Activated T-cell treated with anti-CD3 and anti-CD28 coated beads for 1 hour (primary cell): ENCODE measurements at places on chromosomes 3 and 15.

- no peak for DNase-seq
Observed at GRCh38 chr3:62392626-62393292, 19.4 kb upstream of the FEZF2 start.

GRCh38 chr15:55873024-55873720 is 120.2 kb downstream of the NEDD4 start:
- no peak for DNase-seq

DNA sequence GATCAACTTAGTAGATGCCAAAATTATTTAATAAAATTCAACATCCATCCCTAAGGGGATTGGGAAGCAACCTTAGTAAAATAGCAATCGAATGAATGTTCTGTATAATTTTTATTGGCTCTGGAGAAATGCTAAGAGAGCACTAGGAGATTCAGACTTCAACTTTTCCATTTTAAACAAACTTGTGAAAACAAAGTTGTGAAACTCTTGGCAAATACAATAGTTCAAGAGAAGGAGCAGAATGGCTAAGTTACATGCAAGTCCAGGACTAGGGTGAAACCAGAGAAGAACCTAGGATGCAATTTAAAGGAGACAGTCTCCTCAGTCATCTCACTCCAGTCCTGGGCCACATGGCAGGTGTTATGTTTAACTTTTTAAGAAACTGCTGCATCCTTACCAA is 16.7 kb upstream of the ZNF280D start:
- no peak for DNase-seq

DNA sequence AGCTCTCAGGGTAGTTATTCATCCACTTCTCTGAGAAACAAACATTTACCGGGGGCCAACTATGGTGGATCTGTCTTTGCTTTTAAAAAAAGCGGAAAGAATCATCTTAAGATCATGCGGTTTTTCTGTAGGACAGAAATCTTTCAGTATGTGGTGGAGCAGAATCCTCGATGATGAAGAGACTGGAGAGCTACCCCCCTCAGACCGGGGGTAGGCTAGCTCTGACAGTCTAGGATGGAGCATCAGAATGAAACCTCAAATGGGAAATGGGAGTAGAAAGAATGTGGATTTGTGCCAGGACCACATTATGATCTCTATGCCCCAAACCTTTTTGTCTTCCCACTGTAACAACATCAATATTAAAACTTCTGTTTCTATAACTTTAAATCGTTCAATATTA is 30.3 kb downstream of the TPRG1 start:
- DNase-seq: no peak

DNA sequence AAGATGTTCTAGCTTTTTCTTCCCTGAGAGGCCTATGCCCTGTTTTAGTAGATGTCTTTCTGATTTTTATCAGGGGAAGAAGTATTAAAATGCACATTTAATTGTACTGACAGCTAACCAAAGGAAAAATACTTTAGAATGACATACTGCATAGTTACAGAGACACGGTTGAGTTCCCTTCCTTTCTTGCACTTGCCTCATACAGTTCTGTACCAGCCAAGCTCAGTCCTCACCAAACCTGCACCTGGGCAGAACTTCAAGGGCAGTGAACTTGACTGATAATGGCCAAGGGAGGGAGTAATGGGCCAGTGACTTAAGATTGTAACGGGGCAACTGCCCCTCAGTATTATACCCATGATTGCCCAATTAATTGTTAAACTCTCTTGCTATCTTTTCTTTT is 34.1 kb upstream of the RASGRP1 start:
- no peak for DNase-seq

- no peak for DNase-seq
Observed at GRCh38 chr15:31975830-31976229, 54.5 kb upstream of the CHRNA7 start.

GRCh38 chr15:75840659-75841058 is 2.6 kb upstream of the UBE2Q2 start:
- DNase-seq: no peak

DNA sequence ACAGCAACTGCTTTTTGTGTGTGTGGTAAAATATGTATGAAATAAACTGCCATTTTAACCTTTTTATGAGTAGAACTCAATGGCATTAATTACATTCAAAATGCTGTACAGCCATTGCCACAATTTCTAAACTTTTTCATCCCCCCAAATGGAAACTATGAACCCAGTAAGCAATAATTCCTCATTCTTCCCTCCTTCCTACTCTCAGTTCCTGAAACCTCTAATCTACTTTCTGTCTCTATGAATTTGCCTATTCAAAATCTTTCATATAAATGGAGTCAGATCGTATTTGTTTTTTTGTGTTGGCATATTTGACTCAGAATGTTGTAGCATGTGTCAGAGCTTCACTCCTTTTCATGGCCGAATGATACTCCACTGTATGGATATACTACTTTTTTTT is 5.3 kb upstream of the BLM start:
- no peak for DNase-seq

- no peak for DNase-seq
Observed at GRCh38 chr3:53311882-53312281, 35.5 kb downstream of the DCP1A start.

DNA sequence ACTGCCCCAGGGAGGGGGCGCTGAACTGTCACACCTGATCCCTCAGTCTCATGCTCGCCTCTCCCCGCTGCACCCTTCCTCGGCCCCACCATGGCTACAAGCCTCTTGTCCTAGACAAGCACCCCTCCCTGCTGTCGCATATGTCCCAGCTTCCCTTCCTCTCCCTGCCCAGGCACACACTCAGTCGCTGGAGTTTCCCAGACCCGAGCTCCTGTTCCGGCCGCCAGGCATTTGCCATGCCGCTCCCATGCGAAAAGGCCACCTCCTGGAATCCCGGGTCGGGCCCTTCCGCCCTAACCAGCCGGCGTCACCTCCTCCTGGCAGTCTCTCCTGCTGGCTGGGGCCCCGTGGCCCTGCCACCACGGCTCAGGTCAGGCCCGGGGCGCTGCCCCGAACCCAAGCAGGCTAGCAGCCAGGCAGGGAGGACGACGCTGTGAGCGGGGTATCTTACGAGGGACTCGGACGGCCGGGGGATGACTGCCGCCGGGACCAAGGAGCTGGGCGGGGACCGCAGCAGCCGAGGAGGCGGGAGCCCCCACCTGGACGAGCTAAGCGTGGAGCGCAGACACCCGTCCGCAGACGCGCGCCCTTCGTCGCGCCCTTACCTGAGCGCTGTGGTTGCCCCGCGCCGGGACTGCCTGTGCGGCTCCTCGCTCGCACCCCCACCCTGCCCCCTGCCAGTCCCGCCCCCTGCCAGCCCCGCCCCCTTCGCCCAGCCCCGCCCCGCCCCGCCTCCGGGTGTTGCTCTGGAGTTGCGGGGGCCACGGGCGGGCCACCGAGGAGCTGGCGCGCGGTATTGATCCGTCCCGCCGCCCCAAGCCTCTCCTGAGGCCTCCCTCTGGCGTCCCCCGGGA is at the start of gene ALS2CL:
TSS of gene ALS2CL (minus strand) at position 642 of the 854 bp plus-strand sequence. CDS start 4,239 bp downstream, outside the sequence.
- peak; percentile 61 for DNase-seq
